ENCODE measurements at places on chromosomes 4 and X.

GRCh38 chr4:108355186-108355901 lies 186.6 kb upstream of the LEF1 start:
- no peak for DNase-seq

GRCh38 chr4:152307669-152308068 lies 228.2 kb downstream of the FBXW7 start:
- DNase-seq = no peak

- no peak for DNase-seq
Observed at GRCh38 chrX:43003204-43003565, 225.2 kb upstream of the PPP1R2C start.

- DNase-seq = no peak
Observed at GRCh38 chr4:39154009-39154408, 28.3 kb upstream of the WDR19 start.

DNA sequence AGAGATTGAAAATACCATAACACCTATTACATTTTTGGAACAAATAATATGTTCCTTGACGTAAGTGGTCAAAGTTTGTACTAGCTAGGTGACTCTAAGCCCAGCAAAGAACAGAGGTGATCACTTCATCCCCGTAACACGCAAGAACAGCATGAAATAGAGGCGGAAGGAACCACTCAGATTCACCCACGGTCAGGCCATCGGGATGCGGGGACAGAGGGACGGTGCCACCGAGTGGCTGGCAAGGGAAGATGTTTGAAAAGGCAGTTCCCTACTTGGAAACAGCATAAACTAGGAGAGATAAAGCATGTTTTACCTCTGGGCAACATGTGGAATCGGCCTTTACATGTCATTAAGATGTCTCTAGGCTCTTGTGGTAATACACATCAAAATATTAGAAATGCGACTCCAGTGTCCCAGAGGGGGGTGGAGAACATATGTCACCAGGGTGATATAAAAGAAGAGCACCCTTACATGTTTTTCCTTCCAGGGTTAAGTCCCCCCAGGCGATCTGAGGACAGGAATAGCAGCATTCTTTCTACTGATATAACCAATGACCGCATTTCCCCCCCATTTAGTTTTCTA lies 84.0 kb downstream of the PHKA2 start:
- DNase-seq = no peak

Data from stimulated activated CD8-positive, alpha-beta memory T cell treated with anti-CD3 and anti-CD28 coated beads, Interleukin-4, amount 100 ng/mL, for 4 hours (primary cell).